ENCODE measurements at places on chromosomes 12 and 14.

GRCh38 chr14:43166163-43166562 is 1340.9 kb downstream of the FSCB start:
- DNase-seq: no peak

GRCh38 chr12:108457734-108458361 is 57.2 kb upstream of the FICD start:
- no peak for DNase-seq

- DNase-seq: no peak
Measured at GRCh38 chr12:74725154-74725553, 187.5 kb downstream of the ATXN7L3B start.

- no peak for DNase-seq
Measured at GRCh38 chr12:114665411-114666260, 18.3 kb downstream of the TBX3 start.

- DNase-seq: no peak
Measured at GRCh38 chr14:100772607-100773165, 46.0 kb downstream of the DLK1 start.

GRCh38 chr14:23186913-23187654 is 3.6 kb upstream of the SLC7A8 start:
- DNase-seq: peak; percentile 32

GRCh38 chr12:15806826-15807225 is 17.6 kb upstream of the EPS8 start:
- no peak for DNase-seq

GRCh38 chr14:35879654-35880249 is 53.6 kb downstream of the BRMS1L start:
- no peak for DNase-seq

DNA sequence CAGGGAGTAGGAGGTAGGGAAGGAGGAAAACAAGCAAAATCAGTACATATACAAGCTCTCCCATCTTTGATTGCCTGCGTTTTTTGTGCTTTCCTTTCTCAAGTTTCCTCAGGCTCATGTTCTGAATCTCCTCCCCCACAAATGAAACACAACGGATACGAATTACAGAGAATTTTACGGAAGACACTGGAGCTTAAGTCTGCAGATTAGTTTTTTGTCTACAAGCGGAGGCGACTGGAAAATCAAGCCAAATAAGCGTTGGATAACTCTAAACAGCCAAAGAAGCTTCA is 612 bp downstream of the WBP11 start:
- DNase-seq: no peak

GRCh38 chr14:76984787-76985375 is 43.6 kb downstream of the IRF2BPL start:
- DNase-seq: no peak

DNA sequence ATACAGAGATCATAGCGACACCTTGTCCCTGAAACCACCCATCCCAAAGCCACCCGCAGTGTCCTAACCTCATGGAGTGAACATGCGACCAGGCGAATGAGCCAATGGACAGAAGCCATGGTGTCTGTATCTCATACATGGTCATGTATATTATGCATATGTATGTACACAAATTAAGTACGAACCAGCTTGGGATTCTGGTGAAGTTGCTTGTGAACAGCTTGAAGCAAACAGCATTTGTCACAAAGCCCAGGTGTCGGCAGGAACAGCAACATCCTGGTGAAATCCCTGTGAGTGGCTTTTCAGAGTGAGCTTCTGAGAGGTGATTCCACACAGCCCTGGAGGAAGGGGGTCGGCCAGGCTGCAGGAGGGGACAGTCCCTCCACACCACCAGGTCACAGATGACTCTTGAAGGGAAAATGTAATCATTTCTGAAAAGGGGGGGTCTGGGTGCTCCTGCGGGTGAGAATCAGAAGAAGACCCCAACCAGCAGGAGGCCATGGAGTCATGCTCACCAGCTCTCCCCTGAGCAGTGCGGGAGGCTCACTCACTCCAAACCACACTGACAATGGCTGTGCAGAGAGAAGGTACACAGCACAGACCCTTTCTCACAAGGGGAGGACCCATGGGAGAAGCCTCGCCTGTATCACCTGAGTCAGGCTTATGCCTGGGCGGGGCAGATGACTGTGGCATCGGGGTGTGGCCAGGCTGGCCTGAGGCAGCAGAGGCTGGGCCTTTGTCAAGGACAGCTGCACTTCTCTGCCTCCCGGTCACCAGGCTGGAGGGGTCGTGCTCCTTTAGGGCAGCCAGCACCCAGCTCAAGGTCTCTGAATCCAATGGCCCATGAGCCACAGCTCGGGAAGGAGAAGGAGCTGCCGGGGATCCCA is 14.3 kb downstream of the CHGA start:
- DNase-seq: no peak

DNA sequence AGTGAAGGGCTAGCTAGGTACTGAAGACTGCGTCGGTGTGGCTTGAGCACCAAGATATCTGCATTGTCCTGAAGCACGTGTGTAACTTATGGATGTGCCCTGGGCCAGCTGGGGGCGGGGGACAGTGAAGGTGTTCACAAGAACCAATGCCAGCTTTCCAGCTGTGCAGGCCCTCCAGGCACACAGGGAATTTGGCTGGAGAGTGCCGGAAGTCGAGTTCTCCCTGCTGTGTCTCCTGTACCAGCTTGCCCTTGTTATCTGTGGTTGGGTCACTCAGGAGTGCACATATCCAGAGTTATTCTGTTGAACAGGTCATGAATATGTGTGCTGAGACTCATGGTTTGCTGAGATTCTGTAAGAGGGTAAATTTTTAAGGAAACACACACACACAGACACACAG is 75.9 kb upstream of the CRY1 start:
- DNase-seq: no peak

DNA sequence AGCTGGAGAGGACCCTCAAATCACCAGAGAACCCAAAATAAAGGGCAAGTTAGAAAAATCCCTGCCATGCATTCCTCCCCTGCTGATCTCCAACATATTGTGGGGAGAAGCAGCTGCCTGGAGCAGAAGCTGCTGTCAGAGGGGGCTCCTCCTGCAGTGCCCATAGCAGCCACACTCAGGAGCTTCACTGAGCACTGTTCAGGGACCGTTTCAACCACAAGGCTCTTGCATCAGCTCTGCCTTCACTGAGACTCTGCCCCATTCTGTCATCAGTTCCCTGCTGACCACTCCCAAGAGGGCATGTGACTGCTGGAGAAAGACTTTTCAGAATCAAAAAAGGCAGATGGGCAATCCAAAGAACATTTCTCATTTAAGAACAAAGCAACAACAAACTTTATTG is 392.7 kb downstream of the GALC start:
- no peak for DNase-seq

DNA sequence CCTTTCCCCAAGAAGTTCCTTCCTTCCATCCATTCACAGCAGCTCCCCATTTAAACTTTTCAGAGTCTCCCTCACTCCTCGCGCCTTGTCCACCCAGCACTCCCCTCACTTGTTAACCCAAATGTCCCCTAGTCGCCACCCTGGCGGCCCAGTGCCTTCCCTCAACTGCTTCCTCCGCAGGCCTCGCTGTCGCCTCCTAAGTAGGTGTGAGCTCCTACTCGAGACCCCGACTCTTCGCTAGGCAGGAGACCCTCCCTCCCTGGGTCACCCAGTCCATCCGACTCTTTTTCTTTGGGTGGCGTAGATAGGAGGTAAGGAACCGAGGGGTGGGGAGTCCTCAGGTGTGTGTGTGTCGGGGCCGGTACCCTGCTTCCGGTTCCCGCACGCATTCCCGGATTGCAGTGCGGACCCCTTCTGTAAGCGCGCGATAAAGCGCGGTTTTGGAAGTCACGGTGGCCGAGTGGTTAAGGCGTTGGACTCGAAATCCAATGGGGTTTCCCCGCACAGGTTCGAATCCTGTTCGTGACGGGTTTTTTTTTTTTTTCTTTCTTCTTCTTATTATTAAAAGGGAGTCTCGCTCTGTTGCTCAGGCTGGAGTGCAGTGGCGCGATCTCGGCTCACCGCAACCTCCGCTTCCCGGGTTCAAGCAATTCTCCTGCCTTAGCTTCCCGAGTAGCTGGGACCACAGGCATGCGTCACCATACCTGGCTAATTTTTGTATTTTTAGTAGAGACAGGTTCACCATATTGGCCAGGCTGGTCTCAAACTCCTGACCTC is 823 bp upstream of the SMARCC2 start:
- DNase-seq: peak; percentile 68

GRCh38 chr14:35341454-35341750 is 49.2 kb downstream of the PSMA6 start:
- peak; percentile 49 for DNase-seq

DNA sequence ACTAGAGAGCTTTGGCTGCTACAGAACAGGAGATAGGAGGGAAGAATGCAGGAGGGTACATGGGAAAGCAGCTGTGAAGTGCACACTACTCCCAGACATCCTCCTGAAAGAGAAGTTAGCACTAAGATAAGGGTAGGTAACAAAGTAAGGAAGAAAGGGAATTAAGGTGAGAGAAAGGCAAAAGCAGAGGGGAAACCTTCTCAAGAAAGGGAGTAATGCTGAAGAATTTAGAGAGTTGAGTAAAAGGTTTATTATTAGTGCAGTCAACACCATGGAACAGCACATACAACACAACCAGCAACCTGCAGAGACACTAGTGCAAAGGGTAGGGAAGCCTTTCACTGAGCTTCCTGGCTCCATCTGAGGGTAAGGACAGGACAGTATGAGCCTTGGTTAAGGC is 15.0 kb upstream of the SMARCC2 start:
- no peak for DNase-seq

DNA sequence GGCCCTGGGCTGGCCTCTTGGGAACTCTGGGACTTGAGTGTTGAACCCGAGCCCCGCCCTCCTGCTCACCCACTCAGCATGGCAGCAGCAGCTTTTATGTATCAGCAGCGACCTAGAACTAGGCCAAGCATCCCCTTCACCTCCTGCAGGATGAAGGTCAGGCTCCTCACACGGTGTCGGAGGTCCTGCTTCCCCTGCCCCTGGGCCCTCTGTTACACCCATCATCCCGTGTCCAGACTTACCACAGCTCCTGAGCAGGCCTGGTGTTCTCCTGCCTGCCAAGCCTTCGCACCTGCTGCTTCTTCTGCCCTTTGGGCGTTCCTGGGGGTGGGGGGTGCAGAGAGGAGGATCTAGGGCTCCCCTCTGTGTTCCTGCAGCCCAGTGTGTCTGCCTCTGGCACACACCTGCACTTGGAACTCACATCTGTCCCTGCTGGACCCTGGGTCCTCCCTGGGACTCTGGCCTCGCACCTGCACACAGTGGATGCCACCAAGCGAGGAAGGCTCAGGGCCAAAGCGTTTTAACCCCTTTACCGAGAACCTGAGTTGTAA is 80.3 kb downstream of the PAPOLA start:
- no peak for DNase-seq

GRCh38 chr12:1443421-1444141 is 150.8 kb downstream of the FBXL14 start:
- no peak for DNase-seq

GRCh38 chr12:38662829-38663228 is 242.6 kb downstream of the CPNE8 start:
- DNase-seq: no peak

DNA sequence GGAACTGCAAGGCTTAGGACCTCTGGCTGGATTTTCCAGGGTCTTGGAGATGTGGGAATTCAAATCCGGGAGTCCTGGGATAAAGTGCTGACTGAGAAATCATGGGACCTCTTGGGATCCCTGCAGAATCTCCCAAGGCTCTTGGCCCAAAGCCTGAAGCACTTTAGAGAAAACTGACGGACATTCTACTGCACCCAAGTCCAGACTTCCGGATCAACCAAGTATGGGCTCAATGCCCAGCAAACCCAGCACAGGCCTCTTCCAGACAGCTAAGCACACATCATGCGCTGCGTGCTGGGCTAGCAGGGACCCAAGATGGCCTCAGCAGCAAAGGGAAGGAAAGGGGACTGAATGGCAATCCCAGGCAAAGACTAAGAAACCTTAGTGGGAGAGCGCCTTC is 85.0 kb downstream of the ACTN1 start:
- no peak for DNase-seq

DNA sequence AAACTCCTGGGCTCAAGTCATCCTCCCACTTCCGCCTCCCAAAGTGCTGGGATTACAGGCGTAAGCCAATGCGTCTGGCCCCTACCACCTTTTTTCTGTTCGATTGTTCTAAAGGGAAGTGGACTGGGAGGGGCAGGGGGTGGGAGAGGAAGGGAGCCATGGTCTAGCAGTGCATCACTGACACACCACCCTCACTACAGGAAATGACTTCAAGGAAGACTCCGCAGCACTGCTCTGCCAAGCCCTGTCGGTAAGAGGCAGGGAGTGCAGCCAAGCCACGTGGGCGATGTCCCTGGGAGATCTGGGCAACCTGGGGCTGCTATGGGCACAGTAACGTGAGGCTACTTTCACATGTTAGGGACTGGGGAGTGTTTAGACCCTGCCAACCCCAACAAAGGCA is 18.0 kb downstream of the LRRC74A start:
- peak; percentile 39 for DNase-seq

- no peak for DNase-seq
Measured at GRCh38 chr14:29558516-29558915, 369.1 kb downstream of the PRKD1 start.

DNA sequence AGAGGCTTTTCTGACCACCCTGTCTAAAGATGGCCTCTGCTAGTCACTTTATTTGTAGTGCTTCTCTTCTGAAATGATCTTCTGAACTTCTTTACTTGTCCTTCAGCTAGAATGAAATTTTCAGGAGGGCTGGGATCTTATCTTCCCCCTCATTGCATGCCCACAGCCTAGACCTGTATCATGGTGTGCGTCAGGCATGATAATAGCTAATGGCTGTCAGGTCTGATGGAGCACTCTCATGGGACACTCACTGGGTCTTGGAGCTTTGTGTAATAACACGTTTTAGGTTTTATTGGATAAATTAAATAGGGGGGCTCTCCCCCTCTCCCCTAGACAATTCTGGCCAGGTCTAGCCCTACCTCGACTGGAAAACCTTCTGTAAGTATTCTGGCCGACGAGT is 97.1 kb upstream of the NRXN3 start:
- no peak for DNase-seq

DNA sequence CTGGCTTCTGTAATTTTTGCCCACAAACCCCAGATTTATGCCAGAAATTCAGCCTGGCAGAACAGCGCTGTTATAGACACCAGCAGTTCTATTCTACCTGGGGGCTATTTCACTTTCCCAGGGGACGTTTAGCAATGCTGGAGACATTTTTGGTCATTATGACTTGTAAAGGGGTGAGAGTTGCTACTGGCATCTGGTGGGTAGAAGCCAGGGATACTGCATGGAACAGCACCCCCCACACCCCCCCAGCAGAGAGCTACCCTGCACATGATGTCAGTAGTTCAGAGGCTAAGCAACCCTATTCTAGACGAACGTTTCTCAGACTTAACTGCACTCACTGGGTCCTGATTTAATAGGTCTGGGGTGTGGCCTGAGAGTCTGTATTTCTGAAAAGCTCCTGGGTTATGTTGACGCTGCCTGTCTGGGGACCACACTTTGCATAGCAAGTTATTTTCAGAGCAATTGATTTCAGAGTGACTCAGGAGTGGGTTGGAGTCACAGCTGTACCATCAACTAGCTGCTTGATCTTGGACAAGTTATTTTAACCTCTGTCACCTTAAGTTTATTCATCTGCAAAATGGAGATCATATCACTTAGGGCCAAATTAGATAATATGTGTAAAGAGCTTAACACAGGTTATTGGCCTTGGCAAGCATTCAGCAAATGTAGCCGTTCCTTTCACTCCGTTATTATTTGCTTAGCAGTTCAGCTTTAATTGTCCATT is 48.5 kb downstream of the CHST11 start:
- DNase-seq: no peak

All from 8988T (cell line).